CD4-positive, alpha-beta T cell treated with Interleukin-12 subunit alpha and Interleukin-12 subunit beta, for 1 hour (primary cell): ENCODE measurements at places on chromosomes 6 and 20.
A peak's percentile ranks its signal among the peaks of the same experiment; 100 is the strongest.

- DNase-seq: no peak
Observed at GRCh38 chr6:166397849-166398248, 15.1 kb upstream of the MPC1 start.

DNA sequence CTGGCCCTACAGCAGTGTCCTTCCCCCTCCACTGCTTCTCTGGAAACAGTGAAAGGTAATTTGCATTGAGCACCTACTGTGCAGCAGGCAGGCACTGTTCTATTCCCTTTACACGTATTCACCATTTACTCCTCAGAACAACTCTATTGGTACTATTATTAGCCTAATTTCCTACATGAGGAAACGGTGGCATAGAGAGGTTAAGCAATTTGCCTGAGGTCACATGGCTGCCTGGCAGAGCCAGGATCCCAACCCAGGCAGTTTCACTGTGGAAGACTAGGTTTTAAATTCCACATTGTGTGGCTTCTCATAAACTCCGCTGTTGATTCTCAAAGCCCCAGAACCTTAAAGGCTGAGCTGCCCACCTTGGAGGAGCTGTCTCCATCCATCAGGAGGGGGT lies 72.7 kb downstream of the CLIC5 start:
- DNase-seq: no peak

GRCh38 chr20:23135449-23136420 lies 49.6 kb upstream of the CD93 start:
- no peak for DNase-seq

DNA sequence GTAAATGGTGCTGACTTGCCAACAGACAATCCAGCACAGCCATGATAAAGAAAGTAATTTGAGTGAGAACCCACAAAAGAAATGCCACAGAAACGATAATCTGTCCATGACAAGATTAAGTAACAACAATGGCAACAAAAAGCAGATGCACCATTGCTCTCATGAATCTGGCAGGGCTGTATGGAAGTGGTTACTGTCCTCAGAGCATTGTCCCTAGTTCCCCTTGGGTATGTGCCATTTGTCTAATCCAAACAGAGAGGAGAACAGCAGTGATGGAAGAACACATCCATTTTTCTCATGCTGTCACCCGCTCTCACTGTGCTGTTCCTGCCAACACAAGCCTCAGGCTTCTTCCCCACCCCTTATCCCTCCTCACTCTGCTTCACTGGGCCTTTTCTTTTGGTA lies 65.8 kb downstream of the REV3L start:
- DNase-seq: no peak

- no peak for DNase-seq
Observed at GRCh38 chr20:46673394-46674252, 15.6 kb downstream of the TP53RK start.

DNA sequence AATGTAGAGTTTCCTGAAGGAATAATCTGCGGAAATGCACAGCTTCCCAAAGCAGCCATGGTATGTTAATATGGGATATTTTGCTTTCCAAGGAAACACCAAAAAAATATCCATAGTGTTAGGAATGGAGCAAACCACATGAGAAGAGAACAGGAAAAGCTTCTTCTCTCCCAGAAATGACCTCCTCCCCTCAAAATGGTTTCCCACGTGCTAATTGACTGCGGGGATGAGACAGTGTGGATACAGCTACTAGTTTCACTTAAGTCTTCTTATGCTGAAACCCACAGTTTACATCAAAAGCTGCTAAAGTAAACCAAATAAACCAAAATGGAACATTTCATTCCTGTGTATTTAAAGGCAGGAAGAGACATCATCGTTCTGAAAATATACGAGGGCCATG lies 69.4 kb downstream of the FYN start:
- no peak for DNase-seq

DNA sequence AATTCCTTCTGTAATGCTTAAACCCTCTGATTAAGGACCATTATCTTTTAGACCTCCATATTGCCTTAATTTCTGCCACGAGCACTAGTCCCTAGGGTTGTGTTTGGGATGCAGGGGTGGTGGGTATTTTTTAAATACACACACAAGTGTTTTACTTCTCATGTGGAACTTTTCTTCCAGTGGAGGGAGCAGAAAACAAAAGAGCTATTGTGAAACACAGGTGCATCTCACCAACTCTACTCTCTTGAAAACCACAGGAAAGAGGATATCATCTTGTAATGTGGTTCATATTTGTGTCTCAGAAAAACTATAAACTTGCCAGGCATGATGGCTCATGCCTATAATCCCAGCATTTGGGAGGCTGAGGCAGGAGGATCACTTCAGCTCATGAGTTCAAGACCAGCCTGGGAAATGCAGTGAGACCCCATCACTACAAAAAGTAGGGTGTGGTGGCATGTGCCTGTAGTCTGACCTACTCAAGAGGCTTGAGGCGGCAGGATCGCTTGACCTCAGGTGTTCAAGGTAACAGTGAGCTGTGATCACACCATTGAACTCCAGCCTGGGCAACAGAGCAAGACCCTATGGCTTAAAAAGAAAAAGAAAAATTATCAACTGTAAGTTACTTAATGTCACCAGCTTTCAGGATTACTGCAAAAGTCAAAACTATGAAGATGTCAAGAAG lies 37.3 kb downstream of the MRS2 start:
- no peak for DNase-seq

DNA sequence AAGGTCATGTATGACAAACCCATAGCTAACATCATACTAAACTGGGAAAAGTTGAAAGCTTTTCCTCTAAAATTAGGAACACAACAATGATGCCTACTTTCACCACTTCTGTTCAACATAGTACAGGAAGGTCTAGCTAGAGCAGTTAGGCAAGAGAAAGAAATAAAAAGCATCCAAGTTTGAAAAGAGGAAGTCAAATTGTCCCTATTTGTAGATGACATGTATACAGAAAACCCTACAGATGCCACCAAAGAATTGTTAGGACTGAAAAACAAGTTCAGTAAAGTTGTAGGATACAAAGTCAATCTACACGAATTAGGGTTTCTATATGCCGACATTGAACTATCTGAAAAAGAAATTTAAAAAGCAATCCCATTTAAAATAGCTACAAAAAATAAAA lies 89.4 kb upstream of the GLP1R start:
- DNase-seq: no peak

DNA sequence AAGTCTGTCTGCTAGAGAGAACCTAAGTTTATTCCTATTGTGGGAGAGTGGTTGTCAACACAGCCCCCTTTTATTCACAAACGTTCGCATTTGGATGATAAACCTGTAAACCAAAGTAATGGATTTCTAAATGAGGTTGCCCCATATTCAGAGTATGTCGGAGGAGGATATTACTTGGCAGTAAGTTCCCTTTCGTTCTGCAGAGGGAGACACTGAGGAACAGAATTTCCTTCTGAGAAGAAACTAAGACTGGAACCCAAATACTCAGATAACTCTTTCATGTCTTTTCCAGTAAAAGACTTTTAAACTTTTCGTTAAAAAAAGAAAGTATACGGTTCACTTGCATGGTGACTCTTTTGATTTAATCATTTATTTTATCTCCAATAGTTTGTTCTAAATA lies 754.6 kb upstream of the MMS22L start:
- DNase-seq: no peak

- no peak for DNase-seq
Observed at GRCh38 chr20:54161008-54161820, 12.6 kb downstream of the CYP24A1 start.

DNA sequence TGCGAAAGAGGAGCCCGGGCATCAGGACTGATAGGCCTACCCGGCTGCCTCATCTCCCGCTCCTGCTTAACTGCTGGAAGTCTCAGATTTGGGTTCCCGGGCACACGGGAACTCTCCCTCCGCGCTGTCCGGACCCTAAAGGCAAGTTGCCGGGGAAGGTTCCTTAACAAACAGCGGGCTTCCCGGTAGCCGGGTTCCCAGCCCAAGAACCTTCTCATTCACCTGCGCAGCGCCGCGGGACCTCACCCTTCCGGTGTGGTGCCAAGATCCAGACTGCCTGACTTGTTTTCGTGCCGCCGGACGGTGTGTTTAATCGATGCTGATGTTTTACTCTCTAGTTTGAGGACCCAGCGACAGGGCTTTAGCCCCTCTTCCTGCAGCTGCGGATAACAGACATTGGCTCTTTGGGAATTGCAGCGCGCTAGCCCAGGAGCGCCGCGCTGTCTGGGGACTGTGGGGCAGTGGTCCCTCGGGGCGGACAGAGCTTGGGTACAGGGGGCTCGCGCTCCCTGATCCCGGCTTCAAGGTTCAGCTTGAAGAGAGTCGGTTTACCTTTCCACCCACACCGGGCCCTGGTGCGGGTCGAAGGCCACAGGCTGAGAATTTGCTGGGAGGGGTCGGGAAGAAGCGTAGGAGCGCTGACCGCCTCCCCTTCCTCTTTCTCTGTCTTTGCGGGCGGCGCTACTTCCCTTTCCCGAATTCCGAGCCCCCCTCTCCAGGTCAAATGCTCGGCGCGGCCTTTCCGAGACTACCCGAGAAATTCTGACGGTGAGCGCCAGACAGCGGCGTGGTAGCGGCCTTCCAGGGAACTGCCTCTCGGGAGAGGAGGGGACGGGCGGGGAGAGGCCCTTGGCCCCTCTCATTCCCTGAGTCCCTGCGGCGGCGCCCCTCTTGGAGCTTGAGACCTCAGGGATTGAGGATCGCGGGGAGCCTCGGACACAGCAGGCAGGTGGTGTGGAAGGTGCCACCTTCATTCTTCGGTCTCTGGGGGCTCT lies 17.2 kb downstream of the ABT1 start:
- DNase-seq: peak; percentile 21

- no peak for DNase-seq
Observed at GRCh38 chr6:132063204-132063603, 112.0 kb upstream of the CCN2 start.

GRCh38 chr6:127117979-127118297 lies 533 bp upstream of the RSPO3 start:
- DNase-seq: no peak

DNA sequence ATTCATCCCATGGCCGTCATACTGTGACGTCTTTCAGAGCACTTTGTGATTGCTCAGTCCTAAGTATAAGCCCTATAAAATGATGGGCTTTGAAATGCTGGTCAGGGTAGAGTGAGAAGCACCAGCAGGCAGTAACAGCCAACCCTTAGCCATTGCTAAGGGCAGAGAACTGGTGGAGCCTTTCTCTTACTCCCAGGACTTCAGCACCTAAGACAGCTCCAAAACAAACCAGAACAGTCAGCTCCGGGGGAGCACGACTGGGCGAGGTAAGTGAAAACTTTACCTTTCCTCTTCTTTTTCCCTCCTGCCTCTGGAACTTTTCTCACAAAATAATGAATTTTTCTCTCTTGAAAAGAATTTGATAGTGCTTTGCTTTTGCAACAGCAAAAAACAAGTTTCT lies at the start of gene VIP:
VIP (plus strand) TSS at position 104 of the 400 bp plus-strand sequence. CDS start 1,381 bp downstream, outside the sequence.
- no peak for DNase-seq

DNA sequence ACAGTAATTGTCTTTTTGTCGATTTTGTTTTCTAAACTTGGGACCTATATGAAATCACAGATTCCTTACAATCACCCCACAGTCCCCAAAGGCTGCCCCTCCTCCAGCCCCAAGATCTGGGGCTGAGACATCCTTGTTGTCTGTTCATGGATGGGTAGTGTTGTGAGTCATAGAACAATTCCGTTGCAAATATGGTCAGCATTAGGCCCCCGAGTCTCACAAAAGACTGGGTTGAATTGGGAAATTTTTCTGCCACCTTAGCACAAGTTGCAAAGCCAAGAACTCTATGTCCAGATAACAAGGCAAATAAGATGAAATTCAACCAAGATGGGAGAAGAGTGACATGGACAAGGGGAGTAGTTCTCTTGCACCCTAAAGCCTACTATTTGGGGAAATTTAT lies 10.5 kb upstream of the TAB2 start:
- no peak for DNase-seq

- DNase-seq: no peak
Observed at GRCh38 chr6:38632490-38632889, 7.2 kb downstream of the BTBD9 start.

- DNase-seq: no peak
Observed at GRCh38 chr20:9200620-9201019, 131.7 kb downstream of the PLCB4 start.

- DNase-seq: peak; percentile 90
Observed at GRCh38 chr6:149717588-149718458, at the start of gene LATS1. Gene LATS1, minus strand, starts transcription at chr6:149718101. Its CDS starts 15,975 bp downstream, at chr6:149702126.

- no peak for DNase-seq
Observed at GRCh38 chr6:18016133-18016532, 28.7 kb upstream of the KIF13A start.

DNA sequence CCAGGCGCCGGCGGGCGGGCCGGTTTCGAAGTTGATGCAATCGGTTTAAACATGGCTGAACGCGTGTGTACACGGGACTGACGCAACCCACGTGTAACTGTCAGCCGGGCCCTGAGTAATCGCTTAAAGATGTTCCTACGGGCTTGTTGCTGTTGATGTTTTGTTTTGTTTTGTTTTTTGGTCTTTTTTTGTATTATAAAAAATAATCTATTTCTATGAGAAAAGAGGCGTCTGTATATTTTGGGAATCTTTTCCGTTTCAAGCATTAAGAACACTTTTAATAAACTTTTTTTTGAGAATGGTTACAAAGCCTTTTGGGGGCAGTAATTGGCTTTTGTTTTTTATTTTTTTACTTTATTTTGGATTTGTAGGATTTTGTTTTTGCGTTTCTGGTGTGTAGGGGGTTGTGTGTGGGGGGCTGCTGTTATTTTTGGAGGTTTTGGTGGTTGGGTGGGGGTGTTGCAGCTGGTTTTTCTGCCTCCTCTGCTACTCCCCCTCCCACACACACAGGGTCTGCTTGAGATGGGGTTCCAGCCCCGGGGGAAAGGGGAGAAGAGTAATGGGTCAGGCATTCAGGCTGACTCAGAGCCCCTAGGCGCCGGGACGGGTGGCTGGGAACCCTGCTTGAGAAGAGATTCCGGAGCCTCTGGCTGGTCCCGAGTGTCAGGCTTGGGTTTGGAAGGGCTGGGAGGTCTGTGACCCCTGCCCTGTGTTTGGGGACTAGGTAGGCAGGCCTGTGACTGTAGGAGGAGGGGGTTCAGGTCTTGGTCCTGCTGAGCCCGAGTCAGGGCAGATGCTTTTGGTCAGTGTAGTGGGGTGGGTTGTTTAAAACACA lies 2.0 kb downstream of the CEBPB start:
- DNase-seq: peak; percentile 76

GRCh38 chr6:74199215-74199915 lies 503.4 kb downstream of the CD109 start:
- DNase-seq: no peak

DNA sequence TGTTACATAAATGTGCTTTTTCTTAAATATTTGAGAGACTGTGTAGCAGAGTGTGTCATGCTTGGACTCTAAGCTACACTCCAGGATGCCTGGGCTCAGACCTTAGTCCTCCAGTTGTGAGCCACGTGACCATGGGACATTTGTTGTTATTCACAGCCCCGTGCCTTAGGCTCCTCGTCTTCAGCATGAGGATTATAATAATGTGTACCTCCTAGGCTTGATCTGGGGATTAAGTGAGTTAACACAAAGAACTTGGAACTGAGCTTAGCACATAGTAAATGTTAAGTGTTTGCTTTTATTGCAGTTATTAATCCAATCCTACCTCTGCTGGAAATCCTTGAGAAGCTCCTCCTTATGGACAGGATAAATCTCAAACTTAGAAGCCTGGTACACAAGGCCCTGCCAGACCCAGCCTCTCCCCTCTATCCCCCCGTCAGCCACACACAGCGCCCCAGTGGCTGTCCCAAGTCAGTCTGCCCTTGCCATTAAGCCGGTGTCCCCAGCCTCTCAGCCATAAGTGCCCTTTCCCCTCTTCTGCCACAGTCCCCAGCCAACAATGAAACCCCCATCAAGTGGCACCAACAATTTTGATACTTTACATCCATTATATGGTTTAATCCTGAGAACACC lies 177.5 kb downstream of the TMEM242 start:
- DNase-seq: no peak

GRCh38 chr20:63746751-63747315 lies 7.3 kb downstream of the SLC2A4RG start:
- no peak for DNase-seq

- DNase-seq: no peak
Observed at GRCh38 chr6:5389086-5389745, 127.9 kb downstream of the FARS2 start.
